ENCODE measurements at places on chromosomes 2 and 18. TPM values are rescaled to one million over a fixed set of nuclear protein-coding genes. Genes with fewer than 3 reads are reported as not detected.

Gene RFX8
- 2.6 TPM for total RNA-seq

Gene GATA6
- total RNA-seq, result 10.0 TPM

Gene C2orf78
- not detected for total RNA-seq

Gene GKN2
- not detected for total RNA-seq

Gene RNF144A
- total RNA-seq, result 0.17 TPM

Gene ASTL
- not detected for total RNA-seq

Gene ALPG
- not detected for total RNA-seq

Gene CERKL
- total RNA-seq, result not detected

Gene FZD7
- 39.1 TPM for total RNA-seq

Gene CNRIP1
- total RNA-seq, result 39.8 TPM

Gene TOGARAM2
- total RNA-seq, result 0.26 TPM
